ENCODE measurements at places on chromosomes 5 and 9.

DNA sequence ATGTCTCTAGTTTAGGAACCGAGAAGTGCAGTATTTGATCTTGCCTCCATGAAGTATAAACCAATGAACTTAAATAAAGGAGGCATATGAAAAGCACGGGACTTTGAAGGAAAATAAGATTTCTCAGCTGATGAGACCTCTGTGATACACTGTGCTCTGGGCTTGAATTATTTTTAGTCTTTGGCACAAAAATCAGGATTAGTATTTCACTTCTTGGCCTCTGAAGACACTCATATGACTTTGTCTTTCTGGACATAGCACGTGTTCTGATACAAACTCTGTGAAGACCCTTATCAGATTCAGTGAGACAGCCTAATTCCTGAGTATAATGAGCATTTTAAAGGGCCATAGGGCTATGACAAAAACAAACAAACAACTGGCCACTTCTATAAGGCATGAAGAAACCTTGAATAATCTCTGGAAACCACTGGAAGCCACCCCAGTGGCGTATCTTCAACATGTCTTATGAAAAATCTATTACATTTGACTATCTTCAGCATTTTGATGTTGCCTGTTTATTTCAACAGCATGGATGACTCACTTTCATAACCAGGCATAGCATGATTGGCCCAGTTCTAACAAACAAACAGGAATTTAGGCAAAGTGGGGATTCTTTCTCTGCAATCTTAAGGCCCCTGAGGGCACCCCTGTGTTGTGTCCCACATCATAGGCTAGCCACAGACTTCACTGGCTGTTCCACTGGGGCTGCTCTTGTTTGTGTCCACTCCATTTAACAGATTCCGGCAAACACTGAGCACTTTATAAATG lies 90.3 kb upstream of the ZNF462 start:
- no peaks in the 10 kb centered on the region for H3K36me3 ChIP-seq
- H3K4me1 ChIP-seq, result no peaks in the 10 kb centered on the region
- no peak overlapping the region for H3K27ac ChIP-seq
- H3K27me3 ChIP-seq, result no peaks in the 10 kb centered on the region
- DNase-seq, result no peak

- H3K4me3 ChIP-seq, result no peak overlapping the region
- H3K27me3 ChIP-seq, result no peaks in the 10 kb centered on the region
- H3K4me1 ChIP-seq, result no peaks in the 10 kb centered on the region
- no peak for DNase-seq
- peaks cover 19% of the 10 kb centered on the region for H3K36me3 ChIP-seq
Observed at GRCh38 chr5:119527351-119527750, 75.1 kb downstream of the HSD17B4 start.

- no peaks in the 10 kb centered on the region for H3K27me3 ChIP-seq
- H3K36me3 ChIP-seq, result no peaks in the 10 kb centered on the region
- no peak overlapping the region for H3K4me3 ChIP-seq
- DNase-seq, result no peak
Observed at GRCh38 chr5:5122776-5123175, 17.4 kb upstream of the ADAMTS16 start.

DNA sequence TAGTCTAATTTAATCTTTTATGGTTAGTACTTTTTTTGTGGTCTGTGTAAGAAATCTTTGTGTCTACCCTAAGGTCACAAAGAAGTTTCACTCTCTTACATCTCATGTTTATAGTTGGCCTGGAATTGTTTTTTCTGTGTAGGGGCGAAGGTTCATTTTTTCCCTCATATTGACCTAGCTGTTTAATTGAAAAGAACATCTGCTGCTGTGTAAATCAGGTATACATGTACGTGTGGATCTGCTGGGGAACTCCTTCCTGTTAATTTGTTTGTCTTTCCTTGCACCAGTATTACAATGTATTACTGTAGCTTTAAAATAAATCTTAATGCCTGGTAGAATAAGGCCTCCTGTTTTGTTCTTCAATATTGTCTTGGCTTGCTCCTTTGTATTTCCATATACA lies 37.8 kb downstream of the EXOSC2 start:
- H3K4me1 ChIP-seq, result no peaks in the 10 kb centered on the region
- H3K27ac ChIP-seq, result no peak overlapping the region
- no peak for DNase-seq
- H3K27me3 ChIP-seq, result no peaks in the 10 kb centered on the region
- peaks cover 3% of the 10 kb centered on the region for H3K36me3 ChIP-seq
- H3K4me3 ChIP-seq, result no peak overlapping the region

GRCh38 chr5:143842920-143843319 lies 31.0 kb downstream of the HMHB1 start:
- no peak for DNase-seq
- no peaks in the 10 kb centered on the region for H3K27me3 ChIP-seq
- H3K27ac ChIP-seq, result no peak overlapping the region
- H3K36me3 ChIP-seq, result no peaks in the 10 kb centered on the region

GRCh38 chr5:90916947-90917800 lies 358.6 kb downstream of the ADGRV1 start:
- DNase-seq, result no peak
- H3K27ac ChIP-seq, result no peak overlapping the region
- no peak overlapping the region for H3K4me3 ChIP-seq
- H3K27me3 ChIP-seq, result no peaks in the 10 kb centered on the region

DNA sequence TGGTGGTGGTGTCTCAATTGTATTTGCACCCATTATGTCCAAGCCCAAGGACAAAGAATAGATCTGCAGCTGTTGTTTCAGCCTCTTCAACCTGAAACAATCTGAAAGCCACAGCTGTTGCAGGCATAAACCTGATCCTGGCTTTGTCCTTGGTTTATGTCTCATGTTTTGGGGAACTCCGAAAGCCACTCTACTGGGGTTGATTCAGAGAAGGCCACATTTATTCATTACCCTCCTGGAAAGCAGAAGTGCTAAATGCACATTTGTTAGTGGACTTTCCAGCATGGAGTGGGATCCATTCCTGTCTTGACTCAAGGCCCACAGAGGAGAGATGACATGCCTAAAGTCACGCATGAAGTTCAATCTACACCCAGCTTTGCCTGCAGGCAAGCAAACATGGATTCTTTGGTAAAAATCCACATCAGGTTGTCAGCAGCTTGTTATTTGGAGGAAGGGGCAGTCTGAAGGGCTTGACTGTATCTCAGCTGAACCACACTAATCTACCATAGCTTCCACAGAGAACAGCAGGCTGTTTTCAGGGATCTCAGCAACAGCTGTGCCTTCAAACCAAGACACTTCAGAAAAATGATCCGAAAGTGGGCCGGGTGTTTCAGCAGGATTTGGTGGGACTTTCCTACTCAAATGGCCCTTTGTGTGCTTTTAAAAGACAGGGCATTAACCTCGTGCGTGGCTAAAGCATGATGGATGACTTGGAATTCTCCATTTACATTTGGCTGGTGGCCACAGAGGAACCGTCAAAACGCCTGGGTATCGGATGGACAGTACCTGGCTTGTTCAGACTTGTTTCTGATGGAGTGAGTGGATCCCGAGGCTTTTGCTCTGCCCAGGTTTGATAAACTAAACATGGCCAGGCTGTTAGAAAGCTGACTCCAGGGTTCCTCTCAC lies 36.2 kb upstream of the ADAM19 start:
- H3K27me3 ChIP-seq, result no peaks in the 10 kb centered on the region
- peaks cover 20% of the 10 kb centered on the region for H3K4me1 ChIP-seq
- no peaks in the 10 kb centered on the region for H3K36me3 ChIP-seq
- no peak overlapping the region for H3K4me3 ChIP-seq
- DNase-seq, result no peak

DNA sequence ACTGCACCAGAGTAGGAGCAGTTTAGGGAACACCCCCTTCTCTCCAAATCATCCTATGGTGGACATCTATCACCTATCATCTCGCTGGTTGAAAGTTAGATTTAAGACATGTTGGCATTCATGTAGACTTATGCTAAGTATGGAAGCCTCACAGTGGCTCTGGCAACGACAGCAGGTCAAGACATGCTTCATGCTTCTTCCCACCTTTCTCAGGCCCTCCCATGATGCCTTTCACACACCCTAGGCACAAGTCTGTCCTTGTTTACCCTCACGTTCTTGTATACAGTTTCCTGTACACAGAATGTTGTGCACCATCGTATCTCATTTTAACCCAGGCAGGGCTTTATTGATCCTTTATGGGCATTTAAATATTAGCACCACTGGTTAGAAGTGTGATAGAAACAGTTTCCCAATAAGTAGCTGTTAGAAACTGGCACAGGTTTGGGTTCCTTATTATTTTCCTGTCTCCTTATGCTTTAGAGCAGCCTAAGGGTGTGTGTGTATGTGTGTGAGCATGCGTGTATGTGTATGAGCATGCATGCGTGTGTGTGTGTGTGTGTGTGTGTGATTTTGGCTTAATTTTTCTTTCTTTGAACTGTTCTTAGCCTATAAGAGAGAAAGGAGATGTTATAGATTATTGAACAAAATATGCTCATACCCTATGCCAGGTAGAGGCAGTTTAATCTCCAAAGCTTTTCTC lies 160.6 kb downstream of the NTRK2 start:
- no peaks in the 10 kb centered on the region for H3K36me3 ChIP-seq
- no peaks in the 10 kb centered on the region for H3K27me3 ChIP-seq
- no peaks in the 10 kb centered on the region for H3K4me1 ChIP-seq
- DNase-seq, result no peak
- no peak overlapping the region for H3K4me3 ChIP-seq
- no peak overlapping the region for H3K27ac ChIP-seq

GRCh38 chr9:110752766-110753165 lies 84.2 kb downstream of the MUSK start:
- H3K27me3 ChIP-seq, result no peaks in the 10 kb centered on the region
- no peaks in the 10 kb centered on the region for H3K4me1 ChIP-seq
- DNase-seq, result no peak
- no peak overlapping the region for H3K27ac ChIP-seq
- no peaks in the 10 kb centered on the region for H3K36me3 ChIP-seq
- no peak overlapping the region for H3K4me3 ChIP-seq

- peaks cover 13% of the 10 kb centered on the region for H3K27me3 ChIP-seq
- no peak overlapping the region for H3K4me3 ChIP-seq
- H3K27ac ChIP-seq, result no peak overlapping the region
- no peaks in the 10 kb centered on the region for H3K36me3 ChIP-seq
Observed at GRCh38 chr9:17810317-17810716, 231.5 kb downstream of the SH3GL2 start.

GRCh38 chr5:77103457-77103856 lies 16.4 kb upstream of the ZBED3 start:
- no peak overlapping the region for H3K4me3 ChIP-seq
- peaks cover 9% of the 10 kb centered on the region for H3K36me3 ChIP-seq
- H3K27me3 ChIP-seq, result no peaks in the 10 kb centered on the region
- H3K27ac ChIP-seq, result no peak overlapping the region
